ENCODE measurements at places on chromosomes 6 and 20.

- DNase-seq, result no peak
Observed at GRCh38 chr20:59364611-59365010, 64.2 kb downstream of the EDN3 start.

- no peak for DNase-seq
Observed at GRCh38 chr6:116631379-116631990, 15.2 kb downstream of the RSPH4A start.

DNA sequence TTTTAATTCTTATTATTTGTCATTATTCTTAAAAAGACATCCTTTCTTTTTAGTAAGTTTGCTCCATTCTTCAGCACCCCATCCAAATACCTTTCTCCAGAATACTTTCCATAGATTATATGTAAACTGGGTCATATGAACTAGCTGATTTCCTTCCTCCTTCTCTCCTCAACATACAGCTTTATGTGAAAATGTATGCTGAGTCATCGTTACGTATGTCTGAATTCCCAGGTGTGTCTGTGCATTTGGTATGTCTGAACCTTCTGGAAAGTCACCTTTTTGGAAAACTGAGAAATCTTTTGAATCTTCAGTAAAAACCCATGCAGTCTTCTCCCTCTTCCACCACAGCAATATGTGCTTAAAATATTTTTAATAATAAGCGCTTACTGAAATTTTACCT, 264.5 kb downstream of the EYA4 start:
- no peak for DNase-seq

DNA sequence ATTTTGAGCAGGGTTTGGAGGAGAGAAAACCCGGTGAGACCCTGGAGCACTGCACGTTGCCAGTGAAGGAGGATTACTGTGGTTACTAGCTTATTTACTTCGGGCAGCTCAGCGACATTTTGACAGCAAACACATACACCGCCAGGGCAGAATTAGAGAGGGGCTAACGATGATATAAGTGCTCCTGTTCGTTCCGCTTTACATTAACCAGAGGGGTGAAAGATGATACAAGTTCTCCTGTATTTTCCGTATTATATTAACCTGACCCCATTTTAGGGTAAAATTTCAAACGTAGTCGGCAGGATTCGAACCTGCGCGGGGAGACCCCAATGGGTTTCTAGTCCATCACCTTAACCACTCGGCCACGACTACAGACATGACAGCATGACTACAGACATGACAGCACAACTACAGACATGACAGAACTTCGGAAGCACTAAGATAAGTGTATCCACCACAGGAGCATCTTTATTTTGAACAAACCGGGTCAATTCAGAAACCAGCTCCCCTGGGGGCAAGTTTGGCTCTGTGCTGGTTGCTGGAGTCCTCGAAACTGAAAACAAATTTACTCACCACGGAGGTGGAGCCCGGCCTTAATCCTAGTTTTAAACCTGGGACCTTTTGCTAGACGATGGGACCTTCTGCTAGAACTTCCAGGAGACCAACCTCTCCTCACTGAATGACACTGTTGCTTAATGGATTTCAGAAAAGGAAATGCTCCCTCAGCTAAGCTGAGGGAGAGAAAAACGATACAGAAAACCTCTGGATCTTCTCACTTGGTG, 80.4 kb upstream of the ZNF184 start:
- DNase-seq, result no peak
